GM04504 (cell line): ENCODE measurements at places on chromosomes 6 and 20.
A peak's percentile ranks its signal among the peaks of the same experiment; 100 is the strongest.

GRCh38 chr20:61601361-61601760 lies 349.3 kb downstream of the CDH4 start:
- no peak for DNase-seq

DNA sequence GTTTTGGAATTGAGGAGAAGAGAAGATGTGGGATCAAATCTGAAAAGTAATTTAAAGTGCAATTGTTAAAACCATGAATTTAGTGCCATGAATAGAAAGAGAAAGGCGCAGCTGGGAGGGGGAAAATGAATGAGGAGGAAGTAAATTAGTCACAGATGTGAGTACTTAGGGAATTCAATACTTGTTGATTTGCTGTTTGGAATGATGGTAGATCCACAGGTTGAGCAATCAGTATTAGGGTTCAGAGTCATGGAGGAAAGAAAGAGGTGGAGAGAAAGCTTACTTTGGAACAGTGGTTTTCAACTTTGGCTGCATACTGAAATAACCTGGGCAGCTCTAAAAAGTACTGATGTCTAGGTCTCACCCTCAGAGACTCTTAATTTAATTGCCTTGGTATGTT lies 229.7 kb upstream of the ASCC3 start:
- DNase-seq = peak; percentile 10

DNA sequence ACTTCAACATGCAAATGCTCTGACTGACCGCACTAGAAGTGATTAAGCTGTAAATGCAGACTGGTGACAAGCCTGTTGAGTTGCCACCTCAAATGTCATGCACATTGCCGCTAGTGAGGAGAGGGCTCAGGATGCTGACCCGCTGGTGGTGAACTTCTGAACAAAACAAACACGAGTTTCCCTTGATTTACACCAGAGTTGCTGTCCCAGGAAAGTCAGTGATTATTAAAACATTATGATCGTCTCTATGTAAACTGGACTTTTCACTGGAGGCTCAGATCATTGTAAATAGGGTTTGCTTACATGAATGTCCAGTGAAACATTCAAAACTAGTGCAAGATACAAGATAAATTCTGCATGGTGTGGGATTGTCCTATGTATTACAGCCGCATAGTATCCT lies 420.1 kb downstream of the PREX1 start:
- no peak for DNase-seq

DNA sequence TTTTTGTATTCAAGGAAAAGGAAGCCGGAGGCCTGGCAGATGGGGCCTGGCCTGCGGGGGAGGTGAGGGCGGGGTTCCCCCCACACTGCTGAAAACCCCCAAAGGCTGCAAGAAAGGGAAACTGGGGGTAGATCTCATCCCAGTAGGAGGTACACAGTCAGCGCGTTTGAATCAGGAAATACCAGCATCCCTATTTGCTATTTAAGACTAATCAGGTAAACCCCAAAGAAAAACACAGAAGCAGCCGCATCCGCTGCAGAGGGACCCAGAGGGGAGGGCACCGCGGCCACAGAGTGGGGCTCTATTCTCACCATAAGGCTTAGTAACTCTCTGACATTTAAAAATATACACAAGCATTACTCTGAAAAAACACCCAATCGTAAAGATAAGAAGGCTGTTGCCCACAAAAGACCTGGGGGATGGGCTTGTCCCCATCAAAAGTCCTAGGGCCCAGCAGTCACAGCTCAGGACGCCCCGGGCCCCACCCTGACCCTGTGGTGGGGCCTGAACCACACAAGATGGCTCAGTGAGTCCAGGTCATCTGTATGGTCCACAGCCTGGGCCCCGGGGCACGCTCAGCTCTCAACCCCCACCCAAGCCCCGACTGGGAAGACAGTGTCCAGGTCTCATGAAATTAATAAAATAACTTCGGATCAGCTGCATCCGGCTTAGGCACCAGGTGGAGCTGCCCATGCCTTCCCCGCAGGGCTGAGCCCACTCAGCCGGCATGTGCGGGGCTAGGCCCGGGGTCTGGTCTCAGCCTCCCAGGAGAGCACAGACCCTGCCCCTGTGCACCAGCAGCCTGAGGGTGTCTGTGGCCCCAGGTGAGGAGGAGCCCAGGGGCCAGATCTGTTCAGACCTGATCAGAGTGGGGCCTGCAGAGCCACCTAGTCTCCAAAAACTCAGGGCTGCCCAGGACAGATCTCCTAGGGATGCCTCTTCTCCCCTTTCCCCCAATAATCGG lies 31.0 kb downstream of the KCNQ2 start:
- DNase-seq = no peak

DNA sequence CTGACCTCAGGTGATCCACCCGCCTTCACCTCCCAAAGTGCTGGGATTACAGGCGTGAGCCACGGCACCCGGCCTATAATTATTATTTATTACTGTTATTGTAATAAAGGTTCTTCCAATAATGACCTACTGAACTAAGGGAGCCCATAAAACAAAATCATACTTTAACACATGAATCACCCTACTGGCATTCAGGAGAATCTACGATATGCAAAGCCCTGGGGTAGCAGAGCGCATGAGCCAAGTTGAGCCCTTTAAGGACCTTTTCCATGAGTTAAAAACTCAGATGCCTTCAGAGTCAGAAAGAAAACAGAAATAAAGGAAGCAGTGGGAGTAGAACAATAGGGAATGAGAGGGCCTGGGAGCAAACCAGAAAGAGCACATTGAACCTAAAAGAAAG lies 41.5 kb downstream of the SNRPB start:
- DNase-seq = no peak

GRCh38 chr6:11392778-11393507 lies 144.6 kb upstream of the TMEM170B start:
- no peak for DNase-seq

GRCh38 chr6:15735567-15736265 lies 72.9 kb upstream of the DTNBP1 start:
- no peak for DNase-seq

- no peak for DNase-seq
Observed at GRCh38 chr6:16404456-16404855, 166.1 kb downstream of the GMPR start.

DNA sequence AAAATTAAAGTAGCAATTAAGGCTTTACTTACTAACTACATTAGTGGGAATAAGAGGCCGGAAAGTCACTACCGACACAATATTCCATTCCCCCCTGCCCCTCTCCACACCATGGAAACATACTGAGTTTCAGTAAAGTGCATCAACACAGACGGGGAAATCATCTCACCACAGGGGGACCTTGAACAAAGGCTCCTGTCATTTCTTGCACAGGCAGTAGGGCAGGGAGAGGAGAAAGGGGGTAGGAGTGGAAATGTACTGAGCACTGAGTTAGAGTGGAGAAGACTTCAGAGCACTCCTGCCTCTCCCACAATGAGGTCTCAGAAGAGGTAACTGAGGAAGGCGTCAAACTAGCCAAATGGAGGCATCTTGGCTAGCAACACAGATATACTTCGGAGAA lies 1426.9 kb upstream of the EYS start:
- no peak for DNase-seq

GRCh38 chr20:15146948-15147347 lies 809.5 kb upstream of the FLRT3 start:
- no peak for DNase-seq

DNA sequence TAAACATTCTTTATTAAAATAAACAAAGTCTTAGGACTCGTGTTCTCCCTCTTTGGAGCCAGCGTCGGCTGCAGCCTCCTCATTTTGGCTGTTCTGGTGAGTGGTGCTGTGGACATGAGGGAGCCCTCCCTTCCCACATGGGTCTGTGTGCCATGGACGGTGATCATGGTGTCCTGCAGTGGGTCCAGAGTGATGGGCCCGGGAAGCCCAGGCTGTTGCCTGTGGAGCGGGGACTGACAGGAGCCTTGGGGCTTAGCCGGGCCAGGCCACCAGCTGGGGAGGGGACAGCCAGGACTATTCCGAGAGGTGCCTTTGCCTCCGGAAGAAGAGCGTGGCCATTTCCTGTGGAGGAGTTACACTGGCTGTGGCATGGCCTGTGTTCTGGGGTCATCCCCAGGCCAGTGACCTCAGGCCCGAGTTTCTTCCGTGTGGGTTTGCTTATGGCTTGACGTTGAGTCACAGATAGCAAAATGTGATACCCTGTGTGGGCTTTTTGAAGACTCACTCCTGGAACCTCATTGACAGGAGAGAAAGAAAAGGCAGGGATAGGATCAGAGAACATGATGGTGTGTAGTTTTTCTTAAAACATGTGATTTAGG lies 153.4 kb downstream of the DTNBP1 start:
- DNase-seq = no peak

- DNase-seq = no peak
Observed at GRCh38 chr20:13094976-13095375, 86.2 kb downstream of the SPTLC3 start.

DNA sequence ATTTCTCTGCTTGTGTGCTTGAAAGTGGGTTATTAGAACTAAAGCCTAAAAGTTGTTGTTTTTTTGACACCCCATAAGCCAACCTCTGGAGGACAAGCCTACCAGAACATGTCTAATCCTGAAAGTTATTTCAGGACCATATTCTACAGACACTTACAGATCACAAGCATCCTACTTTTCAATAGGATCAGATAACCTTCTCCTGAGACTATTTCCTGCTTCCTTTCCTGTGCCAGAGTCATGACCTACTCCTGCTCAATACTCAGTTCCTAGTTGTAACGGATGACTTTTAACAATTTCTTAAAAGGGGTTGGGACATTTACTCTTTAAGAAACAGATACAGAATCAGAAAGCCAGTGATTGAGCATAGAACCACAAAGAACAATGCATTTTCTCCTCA lies 5.3 kb upstream of the FILIP1 start:
- no peak for DNase-seq

DNA sequence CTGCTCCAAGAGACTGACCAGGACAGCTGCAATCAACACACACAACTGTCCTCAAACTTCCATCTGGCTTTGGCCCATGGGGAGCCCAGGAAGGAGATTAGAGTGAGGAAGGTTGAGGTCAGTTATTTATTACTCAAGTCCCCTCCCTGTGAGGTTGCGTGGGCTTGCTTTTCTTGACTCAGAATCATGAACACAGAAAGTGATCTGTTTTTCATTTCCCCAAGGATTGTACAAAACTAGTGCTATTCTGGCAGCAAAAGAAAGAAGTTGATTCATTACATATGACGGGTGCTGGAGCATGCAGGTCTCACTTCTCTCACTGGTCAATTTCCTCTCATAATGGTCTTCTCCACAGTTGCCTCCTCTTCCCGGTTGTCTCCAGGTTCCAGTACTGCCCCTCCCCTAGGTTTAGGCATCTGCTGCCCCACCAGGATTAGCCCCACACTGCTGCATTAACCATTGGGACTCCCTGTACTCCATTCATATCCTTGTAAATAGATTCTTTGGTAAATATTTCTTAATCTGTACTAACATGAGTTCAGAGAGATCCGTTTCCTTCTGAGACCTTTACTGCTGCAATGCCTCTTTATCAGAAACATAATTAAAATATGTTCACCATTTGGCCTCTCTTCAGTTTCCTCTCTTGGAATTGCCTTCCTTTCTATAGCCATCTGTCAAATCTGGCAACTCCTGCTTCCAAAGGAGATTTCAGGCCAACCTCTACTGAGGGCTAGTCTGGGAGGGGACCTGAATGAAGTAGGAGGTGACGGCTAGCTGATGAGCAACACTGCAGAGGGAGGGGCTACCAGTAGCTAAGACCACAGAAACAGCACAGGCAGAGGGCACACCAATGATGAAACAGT lies 888.8 kb downstream of the QKI start:
- DNase-seq = no peak

DNA sequence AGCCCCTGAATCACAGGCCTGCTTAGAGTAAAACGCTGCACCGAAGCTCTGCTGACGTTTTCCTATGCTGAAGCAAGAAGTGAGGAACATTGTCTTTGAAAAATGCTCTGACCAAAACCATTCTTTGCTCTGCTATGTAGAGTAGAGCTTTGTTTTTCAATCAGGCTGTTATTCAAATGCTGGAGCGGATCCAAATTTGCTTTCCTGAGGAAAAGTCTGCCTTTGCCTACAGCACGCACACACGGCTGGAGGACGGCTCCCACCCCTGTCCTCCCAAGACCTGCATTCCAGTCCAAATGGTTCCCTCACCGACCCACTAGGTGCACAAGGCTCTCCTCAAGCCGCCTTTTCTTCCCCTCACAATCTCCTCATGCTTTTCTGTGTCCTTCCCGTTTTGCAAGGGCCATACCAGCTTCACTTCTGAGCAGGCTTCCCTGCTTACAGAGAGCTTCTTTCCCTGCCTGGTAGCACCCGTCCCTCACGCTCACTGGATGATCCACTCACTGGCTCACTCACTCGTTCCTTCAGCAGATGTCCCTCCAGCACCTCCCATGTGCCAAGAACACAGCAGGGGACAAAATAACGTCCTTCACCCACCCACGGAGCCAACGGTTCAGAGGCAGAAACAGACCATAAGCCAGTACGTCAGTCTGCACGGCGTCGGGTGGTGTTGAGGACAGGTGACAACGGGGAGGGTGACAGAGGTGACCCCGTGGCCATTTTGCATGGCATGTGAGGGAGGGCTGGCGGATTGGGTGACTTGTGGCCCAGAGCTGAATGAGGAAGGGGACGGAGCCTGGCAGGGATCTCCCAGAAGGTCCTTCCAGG lies 137.9 kb upstream of the NEDD9 start:
- DNase-seq = no peak

GRCh38 chr6:144575327-144575726 lies 290.2 kb downstream of the UTRN start:
- DNase-seq = no peak

GRCh38 chr6:34485321-34486060 lies 19.6 kb downstream of the PACSIN1 start:
- no peak for DNase-seq

- no peak for DNase-seq
Observed at GRCh38 chr20:36364506-36364905, 58.4 kb downstream of the DLGAP4 start.

- DNase-seq = no peak
Observed at GRCh38 chr20:19936466-19937200, 80.5 kb upstream of the NAA20 start.

GRCh38 chr6:9504191-9504590 lies 910.7 kb downstream of the TFAP2A start:
- DNase-seq = no peak

DNA sequence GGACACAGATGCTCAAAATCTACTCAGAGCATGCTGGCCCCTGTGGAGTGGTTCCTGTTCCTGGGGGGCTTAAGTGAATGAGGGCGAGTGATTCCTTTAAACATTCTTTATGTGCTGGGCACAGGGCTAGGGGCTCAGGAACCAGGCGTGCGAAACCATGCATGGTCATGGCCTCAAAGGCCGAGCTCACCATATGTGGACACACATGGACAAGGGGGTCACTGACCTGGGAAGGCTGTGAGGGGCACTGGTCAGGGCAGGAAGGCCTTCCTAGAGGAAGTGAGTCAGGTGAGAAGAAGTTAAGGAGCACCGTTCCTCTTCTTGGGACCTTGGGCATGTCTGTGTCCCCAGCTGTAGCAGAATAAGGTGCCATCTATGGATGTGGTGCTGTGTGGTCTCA lies 74.6 kb upstream of the BHLHE23 start:
- DNase-seq = no peak
